Left renal pelvis (tissue), 4 donors: ENCODE measurements at places on chromosomes 3 and 15.

DNA sequence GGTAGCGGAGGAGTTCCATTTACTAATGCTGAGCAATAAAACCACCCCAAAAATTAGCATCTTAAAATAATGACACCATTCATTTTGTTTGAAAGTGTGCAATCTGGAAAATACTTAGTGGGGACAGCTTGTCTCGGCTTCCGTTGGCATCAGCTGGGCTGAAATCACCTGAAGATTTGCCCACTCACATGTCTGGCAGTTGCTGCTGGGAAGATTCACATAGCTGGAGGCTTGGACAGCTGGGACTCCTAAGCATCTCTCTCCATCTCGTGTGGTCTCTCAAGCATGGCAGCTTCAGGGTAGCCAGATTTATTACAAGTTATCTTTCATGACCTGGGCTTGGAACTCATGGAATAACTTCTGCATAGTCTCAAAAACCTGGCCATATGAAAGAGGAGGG, 38.4 kb upstream of the BFSP2 start:
- DNase-seq: no peak

- no peak for DNase-seq
Observed at GRCh38 chr3:126926684-126927400, 56.1 kb upstream of the PLXNA1 start.

GRCh38 chr3:173591401-173591800, 193.9 kb downstream of the NLGN1 start:
- DNase-seq: no peak

GRCh38 chr3:127598841-127599570, 795 bp downstream of the MCM2 start:
- DNase-seq: no peak

- no peak for DNase-seq
Observed at GRCh38 chr3:143309705-143310104, 190.1 kb downstream of the CHST2 start.

DNA sequence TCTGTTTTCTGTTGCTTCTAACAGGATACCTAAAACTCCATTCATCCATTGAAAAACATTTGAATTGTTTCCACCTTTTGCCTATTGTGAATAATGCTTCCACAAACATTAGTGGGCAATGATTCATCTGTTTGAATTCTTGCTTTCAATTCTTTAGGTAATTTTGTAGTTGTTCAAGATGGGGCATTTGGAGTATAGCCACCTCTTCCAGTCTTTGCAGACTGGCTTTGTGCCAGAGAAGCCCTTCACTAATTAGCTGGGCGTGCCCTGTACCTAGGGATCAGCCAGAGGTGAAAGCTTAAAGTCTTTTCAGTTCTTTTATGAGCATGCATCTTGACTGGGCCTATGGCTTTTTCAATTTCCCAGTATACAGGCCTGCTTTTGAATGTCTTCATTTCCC, 10.9 kb downstream of the RTP1 start:
- no peak for DNase-seq
